ENCODE measurements at places on chromosomes 3 and 15.

DNA sequence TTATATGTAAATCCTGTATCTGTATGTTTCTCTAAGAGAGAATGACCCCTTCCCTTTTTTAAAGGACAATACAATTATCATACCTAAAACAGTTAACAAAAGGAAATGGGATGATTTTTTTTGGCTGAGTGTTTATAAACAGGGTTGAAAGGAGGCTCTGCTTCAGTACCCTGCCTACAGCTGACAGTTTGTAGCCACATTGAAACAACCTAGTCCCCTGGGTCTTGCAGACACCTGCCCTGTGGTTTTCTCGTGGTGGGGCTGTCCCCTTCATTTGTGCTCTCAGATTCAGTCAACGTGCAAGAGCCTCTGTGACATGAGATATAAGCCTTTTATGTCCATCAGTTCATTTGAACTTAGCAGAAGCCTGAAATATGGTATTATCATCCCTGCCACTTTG is 2.3 kb upstream of the HMCES start:
- DNase-seq = no peak

DNA sequence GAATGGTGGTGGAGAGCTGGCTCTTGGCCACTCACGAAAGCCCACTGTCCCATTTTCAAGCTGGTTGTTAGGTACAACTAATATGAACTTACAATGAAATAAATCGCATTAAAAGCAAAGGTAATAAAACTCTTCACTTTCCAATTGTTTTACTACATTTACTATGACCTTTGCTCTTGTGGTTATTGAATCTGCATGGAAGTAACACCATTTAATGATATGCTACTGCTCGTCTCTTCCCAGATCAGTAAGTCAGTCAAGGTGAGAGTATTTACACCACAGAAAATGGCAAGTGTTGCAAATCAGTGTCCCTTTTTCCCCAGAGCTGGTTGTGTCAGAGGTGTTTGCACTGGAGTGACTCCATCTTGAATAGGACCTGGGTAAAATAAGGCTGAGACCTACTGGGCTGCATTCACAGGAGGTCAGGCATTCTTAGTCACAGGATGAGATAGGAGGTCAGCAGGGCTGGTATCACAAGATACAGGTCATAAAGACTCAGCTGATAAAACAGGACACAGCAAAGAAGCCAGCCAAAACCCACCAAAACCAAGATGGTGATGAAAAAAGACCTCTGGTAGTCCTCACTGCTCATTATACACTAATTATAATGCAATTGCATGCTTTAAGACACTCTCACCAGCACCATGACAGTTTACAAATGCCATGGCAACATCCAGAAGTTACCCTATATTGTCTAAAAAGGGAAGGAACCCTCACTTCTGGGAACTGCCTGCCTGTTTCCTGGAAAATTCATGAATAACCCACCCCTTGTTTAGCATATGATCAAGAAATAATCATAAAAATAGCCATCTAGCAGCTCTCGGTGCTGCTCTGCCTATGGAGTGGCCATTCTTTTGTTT is 57.6 kb downstream of the FRMD4B start:
- DNase-seq = no peak

DNA sequence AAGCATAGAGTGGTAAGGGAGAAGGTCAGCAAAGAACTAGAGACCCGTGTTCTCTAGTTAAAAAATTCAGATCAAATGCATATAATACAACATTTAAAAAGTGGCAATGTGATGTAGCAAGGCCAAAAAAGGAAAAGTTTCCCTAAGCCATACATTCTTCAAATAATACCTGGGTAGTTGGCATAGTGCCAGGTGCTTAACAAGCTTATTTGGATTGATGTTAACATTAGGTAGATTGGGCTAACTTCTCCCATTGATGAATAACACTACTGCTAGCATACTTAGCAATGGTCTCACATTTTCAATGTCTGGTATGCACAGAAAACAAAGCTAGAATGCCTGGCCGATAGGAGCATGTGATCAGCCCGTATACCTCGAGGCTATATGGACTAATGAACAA is 283.6 kb upstream of the RARB start:
- no peak for DNase-seq

- no peak for DNase-seq
These were observed 10.5 kb upstream of the EIF4A2 start for GRCh38 chr3:186772701-186773417.

DNA sequence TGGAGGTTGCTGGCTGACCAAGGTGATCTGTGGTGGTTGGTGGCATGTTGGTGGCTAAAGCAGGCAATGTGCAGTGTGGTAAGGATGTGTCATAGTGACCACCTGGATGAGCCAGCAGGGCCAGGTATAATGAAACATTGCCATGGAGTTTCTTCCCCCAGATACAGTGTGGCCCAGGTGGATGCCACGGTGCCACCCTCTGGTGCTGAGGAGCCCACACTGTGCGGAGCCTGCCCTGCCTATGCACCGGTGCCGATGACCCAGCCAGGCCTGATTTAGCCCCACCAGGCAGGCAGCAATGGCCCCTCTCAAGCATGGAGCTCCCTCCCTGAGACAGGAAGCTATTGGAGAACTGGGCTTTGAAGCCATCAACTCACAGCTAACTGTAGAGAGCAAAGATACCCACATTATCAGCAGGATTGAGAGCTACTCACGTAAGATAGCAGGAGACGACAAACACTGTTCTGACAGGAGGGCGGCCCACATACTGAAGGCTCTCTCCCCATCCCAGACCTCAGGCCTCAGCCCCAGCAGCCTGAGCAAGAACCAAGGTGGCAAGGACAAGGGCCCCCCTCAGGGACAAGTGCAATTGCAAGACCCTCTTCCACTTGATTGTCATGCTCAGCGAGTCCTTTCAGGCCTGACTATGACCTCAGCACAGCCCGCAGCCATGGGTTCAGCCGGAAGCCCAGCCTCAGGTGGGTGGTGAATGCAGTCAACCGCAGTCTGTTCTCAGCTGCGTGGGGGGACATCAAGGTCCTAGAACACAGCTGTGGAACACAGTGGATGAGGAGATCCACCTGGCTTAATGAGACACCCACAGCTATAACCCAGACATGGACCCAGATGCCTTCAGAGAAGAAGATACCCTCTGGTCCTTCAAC is 82.8 kb upstream of the CDV3 start:
- no peak for DNase-seq

- no peak for DNase-seq
These were observed 557.4 kb upstream of the ROBO2 start for GRCh38 chr3:76482510-76482909.

- DNase-seq = no peak
These were observed 335.0 kb upstream of the CTNNB1 start for GRCh38 chr3:40864146-40864782.

DNA sequence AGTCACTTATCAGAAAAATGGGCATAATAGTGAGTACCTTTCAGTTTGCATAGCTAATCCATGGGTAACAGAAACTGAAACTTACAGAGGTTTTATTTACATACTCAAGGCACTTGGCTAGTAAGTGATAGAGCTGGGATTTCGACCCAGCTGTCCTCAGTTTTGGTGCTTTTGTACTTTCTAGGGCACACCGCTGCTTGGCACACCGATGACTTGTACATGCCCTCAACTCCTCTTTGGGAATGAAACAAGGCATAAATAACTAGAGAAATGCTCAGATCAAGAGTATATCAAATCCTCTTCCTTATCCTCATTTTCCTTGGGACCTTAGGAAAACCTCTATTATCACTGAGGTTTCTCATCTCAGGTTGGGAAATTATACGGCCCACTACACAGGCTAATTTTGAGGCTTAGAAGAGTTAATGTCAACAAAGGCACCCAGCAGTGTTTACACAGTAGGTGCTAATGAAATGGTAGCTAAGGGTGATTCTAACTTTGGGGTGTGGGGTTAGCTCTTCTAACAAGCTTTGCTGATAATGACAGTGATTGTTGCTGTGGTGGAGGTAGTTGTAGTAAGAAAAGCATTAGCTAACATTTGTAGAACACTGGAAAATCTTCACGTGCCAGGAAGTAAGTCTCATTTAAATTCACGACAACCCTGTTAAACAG is 20.3 kb upstream of the DGKG start:
- DNase-seq = no peak

GRCh38 chr3:180011927-180012326 is 24.8 kb downstream of the PEX5L start:
- no peak for DNase-seq

- no peak for DNase-seq
These were observed 12.4 kb upstream of the CACNA2D2 start for GRCh38 chr3:50515565-50516439.

- DNase-seq = peak; percentile 52
These were observed 210.2 kb downstream of the THSD4 start for GRCh38 chr15:71325481-71325880.

DNA sequence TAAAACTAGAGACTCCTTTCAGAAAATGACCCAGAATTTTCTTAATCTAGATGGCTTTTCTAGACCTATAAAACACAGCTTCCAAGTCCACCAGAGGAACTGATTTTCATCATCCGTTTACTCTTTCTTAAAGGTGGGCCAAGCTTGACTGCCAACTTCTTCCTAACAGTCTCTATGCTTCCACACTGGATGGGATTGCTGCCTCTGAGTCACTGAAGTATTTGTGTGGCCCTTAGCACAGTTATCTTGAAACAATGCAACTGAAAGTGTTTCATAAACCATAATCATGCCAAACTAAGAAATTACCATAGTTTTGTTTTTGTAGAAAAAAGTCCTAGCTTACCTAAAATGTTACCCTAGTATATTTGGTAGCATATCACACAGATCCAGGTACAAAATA is 985.7 kb downstream of the TUSC7 start:
- DNase-seq = peak; percentile 31

- DNase-seq = peak; percentile 21
These were observed 86.8 kb downstream of the LSM3 start for GRCh38 chr3:14265246-14265962.

- no peak for DNase-seq
These were observed 3.0 kb upstream of the TJP1 start for GRCh38 chr15:29825227-29825626.

DNA sequence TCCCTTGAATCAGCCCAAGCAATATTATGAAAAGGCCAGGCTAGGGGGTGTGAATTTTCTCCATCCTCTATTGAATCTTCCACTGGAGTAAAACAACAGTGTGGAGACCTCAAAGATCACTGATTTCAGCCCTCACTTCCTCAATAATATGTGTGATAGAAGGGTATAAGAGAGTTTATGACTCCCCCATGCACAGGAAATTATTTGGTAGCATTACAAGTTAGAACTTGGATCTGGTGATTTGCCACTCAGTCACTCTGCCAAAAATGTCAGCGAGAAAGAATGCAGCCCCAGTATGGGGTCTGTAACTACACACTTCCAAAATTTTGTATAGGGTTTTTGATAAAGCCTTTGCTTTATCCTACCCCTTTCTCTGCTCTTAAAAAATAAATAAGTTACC is 81.0 kb upstream of the KCNMB2 start:
- DNase-seq = no peak

GRCh38 chr3:161559177-161559998 is 62.8 kb downstream of the OTOL1 start:
- DNase-seq = no peak

GRCh38 chr3:86934851-86935250 is 56.1 kb downstream of the VGLL3 start:
- DNase-seq = no peak

DNA sequence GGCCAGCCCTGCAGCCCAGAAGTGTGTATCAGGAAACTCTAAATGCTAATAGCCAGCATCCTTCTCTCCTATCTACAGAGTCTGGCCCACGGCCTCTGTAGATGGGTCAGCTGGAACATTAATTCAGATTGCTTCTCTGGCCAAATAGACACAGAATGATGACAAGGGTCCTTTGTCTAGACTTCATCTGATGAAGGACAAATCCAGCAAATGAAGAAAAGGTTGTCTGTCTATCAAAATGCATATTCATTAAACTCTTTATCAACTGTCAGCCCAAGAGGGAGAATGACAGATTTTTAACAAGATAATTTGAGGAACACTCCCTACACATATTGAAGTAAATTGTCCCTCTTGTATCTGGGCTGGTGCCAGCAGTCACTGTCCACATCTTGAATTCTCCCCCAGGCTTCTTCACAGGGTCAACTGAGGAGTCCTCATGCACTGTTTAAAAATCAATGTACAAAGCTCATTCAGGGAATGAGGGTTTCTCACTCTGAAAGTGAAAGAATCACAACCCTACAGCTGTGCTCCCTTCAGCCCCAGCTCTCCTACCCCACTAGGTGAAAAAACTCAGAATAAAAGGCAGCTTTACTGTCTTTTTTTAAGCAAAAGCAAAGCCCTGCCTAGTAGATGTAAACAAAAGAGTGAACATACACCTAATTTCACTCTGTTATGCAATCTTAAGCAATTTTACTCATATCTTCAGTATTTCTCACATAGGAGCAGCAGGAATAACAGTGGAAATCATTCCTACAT is 507.7 kb downstream of the IGSF11 start:
- no peak for DNase-seq

GRCh38 chr15:38846346-38846745 is 281.7 kb upstream of the RASGRP1 start:
- peak; percentile 62 for DNase-seq

GRCh38 chr3:66457252-66457651 is 43.6 kb downstream of the LRIG1 start:
- no peak for DNase-seq

- DNase-seq = no peak
These were observed 33.0 kb upstream of the EPHB1 start for GRCh38 chr3:134762016-134762415.

DNA sequence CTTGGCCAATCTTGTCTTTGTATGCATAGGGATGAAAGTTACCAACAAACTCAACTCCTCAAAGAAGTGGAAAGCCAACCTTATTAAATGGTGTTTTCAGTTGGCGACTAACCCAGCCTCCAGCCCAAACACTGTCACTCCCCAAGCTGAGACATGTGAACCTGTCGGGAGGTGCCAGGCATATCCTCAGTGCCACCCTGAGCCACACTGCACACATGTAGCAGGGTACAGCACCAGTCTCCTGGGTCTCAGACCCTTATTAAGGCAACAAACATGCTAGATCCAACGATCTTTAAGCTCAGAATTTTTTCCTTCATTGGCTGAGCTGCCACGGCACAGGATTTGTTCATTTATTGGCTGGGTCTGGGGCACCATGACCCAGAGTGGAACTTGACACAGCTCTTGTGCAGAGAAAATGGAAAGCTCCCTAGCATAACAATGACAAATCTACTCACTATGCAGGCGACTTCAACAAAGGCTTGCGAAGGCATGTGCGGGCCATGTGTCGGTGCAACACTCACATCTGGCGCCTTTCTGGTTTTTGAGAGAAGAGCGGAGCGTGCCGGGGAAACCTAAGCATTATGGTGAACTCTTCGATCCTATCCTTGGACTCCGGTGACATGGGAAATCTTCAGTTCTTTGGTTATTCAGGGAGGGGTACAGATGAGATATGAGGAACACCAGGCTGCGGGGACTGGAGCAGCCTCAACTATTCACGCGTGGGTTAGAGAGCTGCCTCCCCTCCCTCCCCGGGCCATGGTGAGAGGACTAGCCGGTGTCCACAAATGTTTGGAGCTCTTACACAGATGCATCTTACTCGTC is 190.1 kb downstream of the FAM43A start:
- DNase-seq = no peak

- DNase-seq = no peak
These were observed 116.7 kb upstream of the CGNL1 start for GRCh38 chr15:57259568-57260040.

- no peak for DNase-seq
These were observed at the start of gene ACKR4 for GRCh38 chr3:132596816-132597433. Gene ACKR4, plus strand, starts transcription at chr3:132597270. Its CDS starts 3,128 bp downstream, at chr3:132600398.

GRCh38 chr3:58190291-58190690 is 20.5 kb downstream of the DNASE1L3 start:
- no peak for DNase-seq
